ENCODE measurements at places on chromosomes 2 and 18.

DNA sequence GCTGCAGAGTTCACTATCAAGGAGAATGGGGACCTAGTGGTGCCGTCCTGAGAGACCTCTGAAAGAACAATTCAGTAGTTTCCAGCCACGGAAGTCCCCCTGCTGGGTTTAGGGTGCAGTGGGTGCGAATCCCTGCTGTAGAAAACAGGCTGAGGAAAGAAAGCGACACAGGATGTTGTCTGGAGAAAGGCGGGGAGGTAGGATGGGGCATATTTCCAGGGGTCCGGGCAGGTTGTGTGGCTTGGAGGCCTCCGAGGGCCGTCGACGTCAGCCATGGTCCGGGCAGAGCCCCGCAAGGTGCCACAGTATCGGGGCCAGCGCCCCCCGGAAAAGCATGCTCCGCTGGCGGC is 807 bp upstream of the CREB1 start:
- DNase-seq: peak; percentile 34

GRCh38 chr18:75003039-75003438 is 205.9 kb downstream of the PTGR3 start:
- DNase-seq: no peak

DNA sequence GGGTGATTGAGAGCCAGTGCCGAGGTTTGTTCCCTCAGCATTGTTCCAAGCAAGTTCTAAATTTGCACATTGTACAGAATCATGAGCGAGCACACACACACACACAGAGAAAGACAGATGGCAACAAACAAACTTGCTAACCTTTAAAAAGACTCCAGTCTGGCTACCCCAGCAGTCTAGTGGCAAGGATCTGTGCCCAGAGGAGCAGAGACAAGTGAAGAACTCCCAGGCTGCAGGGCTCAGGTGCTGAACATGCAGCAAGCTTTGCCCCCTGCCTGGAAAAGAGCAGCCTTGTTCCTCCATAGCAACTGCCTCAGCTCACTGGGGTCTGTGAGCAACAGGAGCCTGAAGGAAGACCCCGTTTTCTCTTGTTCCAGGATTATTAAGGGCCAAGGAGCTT is 169.2 kb upstream of the CCDC68 start:
- no peak for DNase-seq

GRCh38 chr2:57962861-57963260 is 83.7 kb upstream of the VRK2 start:
- no peak for DNase-seq

DNA sequence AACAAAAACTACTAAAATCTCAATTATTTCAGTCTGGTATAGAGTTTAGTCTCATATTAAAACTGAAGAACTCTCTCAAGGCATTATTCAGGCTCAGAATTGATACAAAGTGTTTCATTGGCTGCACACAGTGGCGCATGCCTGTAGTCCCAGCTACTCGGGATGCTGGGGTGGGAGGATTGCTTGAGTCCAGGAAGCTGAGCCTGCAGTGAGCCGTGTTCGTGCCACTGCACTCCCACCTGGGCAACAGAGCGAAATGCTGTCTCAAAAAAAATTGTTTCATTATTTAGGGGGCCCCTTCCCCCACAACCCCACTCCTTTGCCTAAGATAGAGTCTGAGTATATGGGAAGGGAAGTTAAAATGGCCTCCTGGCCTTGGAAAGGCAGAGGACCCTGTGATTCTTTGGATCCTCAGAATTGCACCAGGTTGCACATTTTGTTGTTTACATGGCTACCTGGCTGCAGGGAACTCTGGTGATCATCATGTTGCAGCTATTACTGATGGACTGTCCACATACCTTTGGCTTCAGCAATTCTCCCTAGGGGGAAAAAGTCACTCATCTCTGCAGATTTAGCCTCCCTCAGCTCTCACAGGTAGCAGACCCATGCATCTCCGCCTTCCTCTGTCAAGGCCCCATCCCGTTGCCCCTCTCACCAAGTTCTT is 19.2 kb upstream of the CYRIA start:
- no peak for DNase-seq

DNA sequence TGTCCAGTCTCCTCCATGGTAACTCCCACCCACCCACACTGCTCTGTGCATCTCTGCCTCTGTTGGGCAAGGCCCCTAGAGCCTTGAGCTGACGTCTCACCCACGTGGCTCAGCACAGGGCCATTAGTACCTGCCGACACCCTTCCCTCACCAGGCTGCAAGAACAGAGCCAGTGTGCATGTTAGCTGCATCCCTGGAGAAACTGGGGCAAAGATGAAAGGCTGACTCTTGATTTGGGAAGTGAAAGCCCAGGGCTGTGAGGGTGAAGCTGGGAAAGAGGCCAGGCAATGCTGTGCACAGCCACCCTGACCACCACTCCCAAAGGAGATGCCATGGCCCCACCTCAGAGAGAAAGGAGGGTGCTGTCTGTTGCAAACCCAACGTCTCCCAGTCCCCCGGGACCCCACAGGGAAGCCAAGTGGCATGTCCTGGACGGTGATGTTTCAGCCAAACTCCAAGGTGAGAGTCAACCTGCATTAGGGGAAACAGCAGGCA is 20.0 kb upstream of the HPCAL1 start:
- DNase-seq: no peak

DNA sequence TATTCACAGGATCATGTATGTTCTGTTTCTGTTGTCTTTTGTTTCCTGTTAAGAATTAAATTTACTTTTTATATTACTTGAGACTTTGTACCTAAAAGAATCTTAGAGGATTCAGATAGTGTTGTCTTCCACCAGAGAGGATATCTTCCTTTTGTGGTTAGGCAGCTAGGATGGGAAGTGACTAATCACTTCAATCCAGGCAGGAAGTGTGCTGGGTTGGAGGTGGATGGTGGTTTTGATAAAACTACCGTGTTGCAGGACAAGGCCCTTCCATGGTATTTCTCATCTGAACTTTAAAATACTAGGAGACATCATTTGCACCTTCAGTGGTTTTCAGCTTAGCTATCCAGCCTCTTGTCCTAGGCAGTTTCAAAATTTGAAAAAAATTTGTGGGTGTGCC is 728.6 kb upstream of the CDH2 start:
- DNase-seq: peak; percentile 35

GRCh38 chr2:159564081-159564480 is 52.3 kb downstream of the BAZ2B start:
- DNase-seq: no peak

DNA sequence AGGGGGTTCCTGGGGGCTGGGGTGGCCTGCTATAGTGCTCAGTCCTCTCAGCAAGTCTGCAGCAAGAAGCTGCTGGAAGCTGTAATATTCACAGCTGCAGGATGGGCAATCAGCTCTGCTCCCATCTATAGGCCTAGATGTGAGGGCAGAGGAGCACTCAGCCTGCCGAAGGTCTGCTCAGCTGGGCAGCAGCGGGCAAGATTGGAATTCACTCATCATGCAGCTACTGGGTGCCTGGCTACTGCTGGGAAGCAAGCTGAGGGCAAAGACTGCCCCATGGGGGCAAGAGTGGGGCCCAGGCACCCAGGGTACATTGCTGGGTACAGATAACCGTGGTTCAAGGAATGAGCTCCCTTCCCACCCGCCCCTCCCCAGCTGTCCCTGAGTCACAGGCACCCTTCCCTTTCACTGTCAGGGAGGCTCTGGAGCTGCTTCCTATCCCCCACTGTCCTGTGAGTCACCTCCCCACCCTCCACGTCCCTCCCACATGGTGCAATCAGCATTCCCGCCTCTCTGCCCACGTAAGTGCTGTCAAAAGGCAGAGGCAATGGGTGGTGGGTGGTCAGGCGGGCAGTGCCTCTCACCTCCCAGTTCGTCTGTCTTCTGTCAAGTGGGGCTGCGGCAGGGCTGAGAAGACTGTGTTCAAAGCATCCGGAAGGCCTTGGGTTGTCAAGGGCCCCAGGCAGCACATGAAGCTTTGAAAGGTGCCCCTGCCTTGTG is 169.2 kb downstream of the TRIM43 start:
- peak; percentile 70 for DNase-seq

- DNase-seq: peak; percentile 21
Observed at GRCh38 chr18:36724591-36725001, 104.2 kb downstream of the TPGS2 start.

- no peak for DNase-seq
Observed at GRCh38 chr2:162174746-162175145, 22.7 kb upstream of the GCG start.

DNA sequence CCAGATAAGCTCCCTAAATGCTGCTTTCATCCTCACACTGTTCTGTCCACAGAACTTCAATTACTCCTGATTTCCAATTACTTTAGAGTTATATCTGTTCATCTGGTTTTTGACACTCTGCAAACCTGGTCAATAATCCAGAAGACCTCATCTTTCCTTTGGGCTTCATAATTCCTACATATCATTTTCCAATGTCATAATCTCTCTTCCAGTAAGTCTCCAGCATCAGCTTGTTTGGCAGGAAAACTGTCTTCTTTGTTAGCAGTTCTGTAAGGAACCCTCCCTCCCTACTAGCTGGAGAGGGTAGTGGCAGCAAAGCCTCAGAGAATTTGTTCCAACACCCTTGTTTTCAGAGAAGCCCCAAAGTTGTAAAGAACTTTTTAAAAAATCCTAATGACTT is 11.9 kb upstream of the SLC14A1 start:
- no peak for DNase-seq

DNA sequence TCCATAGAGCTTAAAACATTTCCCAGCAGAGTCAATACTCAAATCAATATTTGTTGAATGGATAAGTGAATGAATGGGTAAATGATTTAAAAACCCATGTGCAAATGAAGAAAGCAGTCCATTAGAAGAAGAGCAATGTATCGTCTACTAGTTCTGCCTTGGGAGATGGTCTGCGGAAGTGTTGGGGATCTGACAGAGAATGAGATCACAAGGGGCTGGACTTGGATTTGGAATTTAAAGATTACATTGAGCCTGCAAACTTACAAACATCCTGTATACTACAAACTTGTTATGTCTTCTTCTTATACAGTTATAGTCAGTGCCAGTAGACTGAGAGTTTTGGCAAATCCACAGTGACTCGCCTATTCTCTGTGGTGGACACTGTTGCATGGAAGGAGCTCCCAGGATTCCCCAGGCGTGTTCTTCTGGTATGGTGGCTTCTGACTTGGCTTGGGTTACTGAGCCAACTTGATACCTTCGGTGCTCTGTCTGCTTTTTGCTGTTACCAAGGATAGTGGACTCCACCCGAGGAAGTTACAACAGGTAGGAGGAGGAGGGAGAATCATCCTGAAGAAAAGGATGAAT is 163.3 kb upstream of the SERPINE2 start:
- no peak for DNase-seq

DNA sequence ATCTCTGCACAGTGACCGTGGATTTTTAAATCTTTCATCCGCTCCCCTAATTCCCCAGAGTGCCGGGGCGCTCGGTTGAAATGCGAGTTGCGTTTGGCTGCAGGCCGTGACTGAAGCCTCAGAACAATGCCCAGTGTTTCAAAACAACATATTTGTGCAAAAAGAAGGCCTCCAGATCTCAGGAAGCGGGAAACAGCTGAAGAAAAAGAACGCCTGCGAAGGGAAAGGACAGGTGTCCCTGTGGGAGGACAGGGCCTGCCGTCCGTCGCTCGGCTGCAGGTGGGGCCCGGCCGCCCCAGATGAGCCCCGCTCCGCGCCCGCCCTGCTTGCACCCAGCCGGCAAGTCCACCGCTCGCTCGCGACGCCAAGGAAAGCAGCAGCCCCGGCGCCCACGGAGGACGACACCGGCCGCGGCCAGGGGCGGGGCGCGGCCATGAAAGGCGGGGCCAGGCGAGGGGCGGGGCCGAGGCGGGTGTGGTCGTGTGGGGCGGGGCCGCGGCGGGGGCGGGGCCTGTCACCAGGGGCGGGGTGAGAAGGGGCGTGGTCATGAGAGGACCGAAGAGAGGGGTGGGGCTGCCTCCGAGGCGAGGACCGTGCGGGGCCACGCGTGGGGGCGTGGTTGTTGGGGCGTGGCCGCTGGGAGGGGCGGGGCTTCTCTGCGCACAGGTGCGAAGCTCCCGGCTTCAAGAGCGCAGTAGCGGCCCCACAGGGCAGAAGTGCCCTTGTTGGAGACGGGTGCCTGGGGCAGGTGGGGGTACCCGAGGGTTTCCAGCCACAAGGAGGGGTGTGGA is 17.6 kb upstream of the BOK start:
- peak; percentile 41 for DNase-seq

GRCh38 chr2:240396623-240397541 is 38.6 kb upstream of the GPC1 start:
- DNase-seq: peak; percentile 30

DNA sequence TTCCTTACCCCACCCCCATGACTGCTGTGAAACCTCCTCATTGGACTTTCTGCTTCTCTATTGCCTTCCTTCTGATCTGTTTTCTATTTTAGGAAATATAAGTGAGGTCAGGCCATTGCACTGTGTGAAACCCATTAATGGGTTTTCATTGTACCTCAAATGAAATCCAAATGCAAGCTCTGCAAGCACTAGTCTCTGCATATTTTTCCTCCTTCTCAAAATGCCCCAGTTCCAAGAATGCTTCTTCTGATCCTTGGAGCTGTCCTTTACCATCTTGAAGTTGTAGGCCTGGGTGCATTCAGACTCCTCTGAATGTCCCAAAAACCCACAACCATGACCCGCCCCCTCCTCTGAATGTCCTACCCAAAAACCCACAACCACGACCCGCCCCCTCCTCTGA is 8.2 kb downstream of the IL1A start:
- DNase-seq: no peak

DNA sequence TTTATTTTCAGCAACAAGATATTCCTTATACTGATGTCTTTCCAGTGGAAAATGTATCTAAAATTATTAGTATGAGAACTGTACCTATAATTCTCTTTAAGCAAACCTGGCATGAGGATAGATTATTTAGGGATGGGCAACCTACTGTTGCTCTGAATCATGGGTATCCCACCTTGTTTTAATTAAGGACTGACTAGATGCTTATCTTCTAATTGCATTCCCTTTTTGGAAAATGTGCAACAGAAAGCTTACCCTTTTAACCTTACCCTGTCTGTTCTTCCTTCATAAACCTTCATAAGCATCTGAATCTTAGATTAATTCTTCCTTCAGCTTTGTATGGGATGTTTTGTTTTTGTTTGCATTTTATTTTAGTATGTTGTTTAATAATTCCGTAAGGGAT is 110.3 kb downstream of the TAF4B start:
- DNase-seq: no peak

- DNase-seq: no peak
Observed at GRCh38 chr2:70643715-70644114, 90.1 kb upstream of the TGFA start.

GRCh38 chr2:68044099-68044498 is 18.7 kb downstream of the C1D start:
- peak; percentile 62 for DNase-seq

- DNase-seq: no peak
Observed at GRCh38 chr2:65501074-65501473, 68.7 kb upstream of the SPRED2 start.

Data from astrocyte of the spinal cord (primary cell).